ENCODE measurements at places on chromosomes 3 and 15.
A peak's percentile ranks its signal among the peaks of the same experiment; 100 is the strongest.

- DNase-seq: no peak
Measured at GRCh38 chr3:13711911-13712650, 163.2 kb downstream of the FBLN2 start.

- DNase-seq: no peak
Measured at GRCh38 chr3:177050501-177051237, 146.6 kb downstream of the TBL1XR1 start.

DNA sequence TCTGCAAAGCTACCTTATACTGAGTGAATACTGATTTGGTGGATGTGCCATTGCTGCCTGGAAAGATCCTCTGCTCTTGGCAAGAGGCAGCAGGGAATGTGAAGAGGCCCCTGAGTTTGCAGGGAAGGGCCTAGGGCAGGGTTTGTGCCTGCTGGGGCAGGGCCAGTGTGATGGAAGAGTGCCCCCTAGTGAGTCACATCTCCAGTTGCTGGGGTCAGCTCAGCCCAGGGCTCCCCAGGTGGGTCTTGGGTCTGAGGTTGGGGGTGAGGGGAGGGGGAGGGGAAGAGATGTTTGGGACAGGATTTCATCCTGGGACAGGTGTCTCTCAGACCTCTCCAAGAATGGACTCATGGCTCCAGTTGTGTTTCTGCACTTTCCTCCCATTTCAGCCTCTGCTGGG, 4.1 kb upstream of the AMOTL2 start:
- no peak for DNase-seq

DNA sequence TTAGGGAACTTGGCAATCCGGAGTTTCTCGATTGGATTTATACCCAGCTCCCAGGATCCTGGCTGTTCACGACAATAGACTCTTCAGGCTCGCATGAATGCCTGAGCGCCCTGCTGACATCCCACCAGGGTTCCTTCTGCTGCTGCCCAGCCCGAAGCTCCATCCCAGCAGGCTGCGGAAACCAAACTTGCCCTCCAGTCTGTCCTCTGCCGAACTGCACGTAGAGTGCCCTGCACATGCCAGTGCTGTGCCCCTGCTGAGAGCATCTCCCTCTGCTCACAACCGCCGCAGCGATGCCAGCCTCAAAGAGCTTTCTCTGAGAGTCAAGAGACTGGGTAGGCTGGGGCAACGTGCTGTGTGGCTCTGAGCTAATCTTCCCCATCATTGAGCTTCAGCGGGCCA, 6.9 kb downstream of the ADAMTS7 start:
- DNase-seq: no peak

DNA sequence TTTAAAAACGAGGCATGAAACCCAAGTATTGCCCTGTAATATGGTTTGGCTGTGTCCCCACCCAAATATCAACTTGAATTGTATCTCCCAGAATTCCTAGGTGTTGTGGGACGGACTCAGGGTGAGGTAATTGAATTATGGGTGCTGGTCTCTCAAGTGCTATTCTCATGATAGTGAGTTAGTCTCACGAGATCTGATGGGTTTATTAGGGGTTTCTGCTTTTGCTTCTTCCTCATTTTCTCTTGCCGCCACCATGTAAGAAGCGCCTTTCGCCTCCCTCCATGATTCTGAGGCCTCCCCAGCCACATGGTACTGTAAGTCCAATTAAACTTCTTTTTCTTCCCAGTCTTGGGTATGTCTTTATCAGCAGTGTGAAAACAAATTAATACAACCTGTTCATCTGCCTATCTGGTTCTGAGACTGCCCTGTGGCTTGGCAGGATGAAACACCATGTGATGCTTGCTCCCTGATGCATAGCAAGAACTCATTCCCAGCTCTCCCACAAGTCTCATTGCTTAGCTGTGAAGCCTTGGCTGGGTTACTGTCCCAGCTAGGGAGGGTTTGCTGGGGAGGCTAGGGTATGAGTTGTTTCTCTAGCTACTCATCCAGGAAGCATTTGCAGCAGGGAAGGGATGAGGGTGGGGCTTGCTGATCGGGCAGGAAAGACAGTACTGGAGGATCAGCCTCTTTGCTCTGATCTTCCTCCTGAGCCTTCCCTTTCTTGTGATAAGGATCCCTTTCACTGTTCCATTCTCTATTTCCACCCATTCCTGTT, 3.7 kb upstream of the SQOR start:
- DNase-seq: peak; percentile 95

GRCh38 chr3:185696039-185696438, 109.9 kb downstream of the SENP2 start:
- DNase-seq: no peak

DNA sequence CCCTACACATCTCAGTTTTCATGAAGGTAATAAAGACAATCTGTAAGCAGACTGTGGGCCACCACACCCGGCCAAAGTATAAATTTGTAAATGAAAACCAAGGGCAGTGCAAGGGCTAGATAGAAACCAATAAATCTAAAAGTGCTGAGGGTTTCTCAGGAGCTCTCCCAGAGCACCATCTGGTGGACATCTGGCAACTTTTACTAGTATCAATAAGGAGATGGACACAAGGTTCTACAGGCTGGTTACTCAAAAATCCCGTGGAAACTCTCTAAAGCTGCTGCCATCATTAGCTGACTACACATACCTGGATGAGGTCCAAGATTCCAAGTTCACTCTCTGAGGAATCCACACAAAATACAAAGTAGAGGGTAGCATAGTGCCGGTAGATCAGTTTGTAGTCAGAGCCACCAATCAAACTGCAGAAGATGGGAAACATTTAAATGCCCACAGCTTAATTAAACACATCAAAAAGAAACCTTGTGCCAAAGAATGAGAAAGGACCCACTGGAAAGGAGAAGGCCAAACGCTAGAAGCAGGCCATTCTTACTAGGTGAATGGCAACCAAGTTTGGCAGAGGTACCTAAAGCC, 5.5 kb downstream of the AP3S2 start:
- peak; percentile 72 for DNase-seq

DNA sequence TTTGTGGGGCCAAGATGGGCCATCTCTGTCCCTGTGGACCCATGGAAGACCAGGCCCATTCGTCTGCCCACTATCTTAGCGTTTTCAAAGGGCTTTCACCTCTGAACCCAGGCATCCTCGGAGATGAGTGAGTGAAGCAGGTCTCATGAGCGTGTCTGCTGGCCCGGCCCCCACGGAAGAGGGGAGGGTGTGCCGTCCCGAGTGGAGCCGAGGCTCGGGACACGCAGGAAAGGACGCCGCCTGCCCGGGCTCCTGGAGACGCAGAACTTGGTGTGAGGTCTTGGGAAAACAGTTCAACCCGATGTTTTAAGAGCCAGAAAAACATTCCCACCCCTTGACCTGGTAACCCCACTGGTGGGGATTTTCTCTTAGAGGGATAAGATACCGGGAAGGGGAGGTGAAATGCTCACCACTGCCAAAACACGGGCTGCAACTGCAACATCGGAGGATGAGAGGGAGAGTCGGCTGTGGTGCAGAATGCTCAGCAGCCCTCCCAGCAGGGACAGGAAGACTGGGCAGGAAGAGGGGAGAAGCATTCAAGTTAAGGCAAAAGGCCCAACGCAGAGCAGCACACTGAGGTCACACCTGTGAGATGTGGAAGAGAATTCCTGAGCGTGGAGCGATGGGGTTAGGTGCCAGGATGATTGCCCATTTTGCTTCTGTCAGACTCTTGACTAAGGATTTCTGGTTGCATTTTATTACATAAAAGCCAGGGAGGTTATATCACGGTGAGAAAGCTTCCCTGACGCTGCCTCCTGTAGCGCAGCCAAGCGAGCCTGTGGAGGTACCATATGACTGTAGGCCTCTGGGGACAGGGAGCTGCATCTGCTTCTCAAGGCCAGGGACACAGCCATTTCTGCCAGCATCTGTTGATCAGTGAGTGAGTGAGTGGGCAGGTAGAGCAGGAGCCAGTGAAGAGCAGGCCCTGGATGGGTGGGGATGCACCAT, 14.1 kb upstream of the STAB1 start:
- no peak for DNase-seq

DNA sequence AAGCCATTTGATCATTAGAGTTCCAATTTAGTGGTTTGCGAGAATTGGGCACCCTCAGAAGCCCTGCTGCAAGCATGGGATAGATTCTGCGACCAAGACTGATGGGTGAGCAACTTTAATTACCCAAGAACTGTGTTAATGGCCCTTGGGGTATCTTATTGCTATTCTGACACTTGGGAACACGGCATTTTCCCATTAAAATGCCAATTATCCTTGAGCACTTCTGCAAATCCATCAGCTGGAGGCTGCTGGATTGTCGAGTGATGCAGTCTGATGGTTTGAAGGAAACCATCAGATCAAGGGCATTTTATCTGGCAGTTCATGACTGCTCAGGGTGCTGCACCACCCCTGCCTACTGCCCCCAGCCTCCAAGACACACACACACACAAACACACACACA, 183.6 kb upstream of the PROK2 start:
- DNase-seq: no peak

DNA sequence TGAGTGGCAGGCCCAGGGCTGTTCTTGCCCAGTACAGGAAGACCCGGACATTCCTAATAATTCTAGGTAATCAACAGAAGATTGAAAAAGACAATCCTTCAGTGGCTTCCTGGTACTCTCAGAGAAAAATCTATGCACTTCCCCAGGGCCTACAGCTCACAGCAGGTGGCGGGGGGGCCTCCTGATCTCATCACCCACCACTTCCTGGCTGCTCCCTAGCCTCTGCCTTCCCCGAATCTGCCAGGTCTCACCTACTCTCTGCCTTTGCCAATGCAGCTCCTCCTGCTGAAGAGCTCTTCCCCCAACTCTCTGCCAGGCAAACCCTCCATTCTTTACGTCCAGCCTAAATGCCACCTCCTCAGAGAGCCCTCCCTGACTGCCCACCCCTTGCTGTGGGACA, 37.5 kb downstream of the EHD4 start:
- no peak for DNase-seq

GRCh38 chr15:79179108-79179561, 88.6 kb upstream of the RASGRF1 start:
- DNase-seq: no peak

GRCh38 chr15:78841376-78841706, 30.1 kb upstream of the ADAMTS7 start:
- DNase-seq: no peak

DNA sequence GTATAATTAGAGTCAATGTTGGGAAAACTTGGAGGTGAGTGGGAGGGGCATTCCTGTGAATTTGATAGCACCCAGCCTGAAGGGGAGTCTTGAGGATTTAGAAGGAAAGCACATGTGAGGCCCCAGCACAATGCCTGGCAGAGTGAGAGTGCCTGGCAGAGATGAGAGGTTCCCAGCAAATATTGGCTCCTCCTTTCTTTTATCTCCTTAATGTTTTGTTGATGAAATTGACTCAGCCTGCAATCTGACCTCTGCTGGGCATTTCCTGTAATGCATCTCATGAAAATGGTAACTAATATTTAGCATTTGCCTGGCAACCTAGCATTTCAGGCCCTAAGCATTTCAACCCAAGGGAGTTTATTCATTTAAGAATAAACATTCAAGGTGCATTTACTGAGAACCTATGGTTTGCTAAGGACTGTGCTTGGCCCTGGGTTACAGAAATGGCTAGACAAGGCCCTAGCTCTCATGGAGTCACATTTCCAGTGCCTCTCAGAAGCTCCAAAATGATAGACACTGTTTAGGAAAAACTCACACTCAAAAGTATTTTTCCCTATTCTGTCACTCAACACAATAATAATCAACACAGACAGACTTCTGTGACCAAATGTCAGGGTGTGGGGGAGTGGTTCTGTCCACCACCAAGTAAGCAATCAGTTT, 19.0 kb downstream of the PDHB start:
- no peak for DNase-seq

DNA sequence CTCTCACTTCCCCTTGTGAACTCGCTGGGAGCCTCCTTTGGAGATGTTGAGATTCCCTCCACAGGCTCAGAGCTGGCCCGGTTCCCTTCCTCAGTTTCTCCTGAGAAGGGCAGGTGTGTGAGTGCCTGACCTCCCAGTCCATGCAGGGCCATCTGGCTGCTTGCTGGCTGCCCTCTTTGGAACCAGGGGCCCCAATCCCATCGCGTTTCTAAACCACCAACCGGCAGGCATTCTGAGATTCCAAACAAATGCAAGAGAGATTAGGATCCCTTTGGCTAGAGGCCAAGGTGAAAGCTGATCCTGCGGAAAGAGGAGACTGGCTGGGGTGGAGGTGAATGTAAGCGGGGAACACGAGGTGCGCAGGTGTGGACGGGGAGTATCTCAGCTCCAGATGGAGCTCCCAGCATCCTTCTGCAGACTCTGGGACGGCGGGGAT, 2.9 kb upstream of the PRRT3 start:
- DNase-seq: no peak

DNA sequence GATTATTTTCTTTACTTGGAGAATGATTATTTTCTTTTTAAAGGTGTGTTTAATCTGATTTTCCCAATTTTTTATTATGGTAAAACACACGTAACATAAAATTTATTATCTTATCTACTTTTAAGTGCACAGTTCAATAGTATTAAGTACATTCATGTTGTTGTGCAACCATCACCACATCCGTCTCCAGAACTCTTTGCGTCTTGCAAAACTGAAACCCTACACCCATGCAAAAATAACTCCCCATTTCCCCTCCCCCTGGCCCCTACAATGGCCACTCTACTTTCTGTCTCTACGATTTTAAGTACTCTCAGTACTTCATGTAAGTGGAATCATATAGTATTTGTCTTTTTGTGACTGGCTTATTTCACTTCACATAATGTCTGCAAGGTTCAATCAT, 230.7 kb downstream of the SATB1 start:
- DNase-seq: no peak

- no peak for DNase-seq
Measured at GRCh38 chr3:46214751-46215352, 6.7 kb upstream of the CCR1 start.

DNA sequence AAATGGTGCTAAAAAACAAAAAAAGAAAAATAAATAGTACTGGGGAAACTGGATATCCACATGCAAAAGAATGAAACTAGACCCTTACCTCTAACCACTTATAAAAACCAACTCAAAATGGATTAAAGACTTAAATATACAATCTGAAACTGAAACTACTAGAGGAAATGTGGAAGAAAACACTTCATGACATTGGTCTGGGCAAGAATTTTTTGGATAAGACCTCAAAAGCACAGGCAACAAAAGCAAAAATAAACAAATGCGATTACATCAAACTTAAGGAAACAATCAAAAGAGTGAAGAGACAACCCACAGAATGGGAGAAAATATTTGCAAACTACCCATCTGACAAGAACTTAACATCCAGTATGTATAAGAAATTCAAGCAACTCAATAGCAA, 6.4 kb downstream of the IFT57 start:
- DNase-seq: no peak

DNA sequence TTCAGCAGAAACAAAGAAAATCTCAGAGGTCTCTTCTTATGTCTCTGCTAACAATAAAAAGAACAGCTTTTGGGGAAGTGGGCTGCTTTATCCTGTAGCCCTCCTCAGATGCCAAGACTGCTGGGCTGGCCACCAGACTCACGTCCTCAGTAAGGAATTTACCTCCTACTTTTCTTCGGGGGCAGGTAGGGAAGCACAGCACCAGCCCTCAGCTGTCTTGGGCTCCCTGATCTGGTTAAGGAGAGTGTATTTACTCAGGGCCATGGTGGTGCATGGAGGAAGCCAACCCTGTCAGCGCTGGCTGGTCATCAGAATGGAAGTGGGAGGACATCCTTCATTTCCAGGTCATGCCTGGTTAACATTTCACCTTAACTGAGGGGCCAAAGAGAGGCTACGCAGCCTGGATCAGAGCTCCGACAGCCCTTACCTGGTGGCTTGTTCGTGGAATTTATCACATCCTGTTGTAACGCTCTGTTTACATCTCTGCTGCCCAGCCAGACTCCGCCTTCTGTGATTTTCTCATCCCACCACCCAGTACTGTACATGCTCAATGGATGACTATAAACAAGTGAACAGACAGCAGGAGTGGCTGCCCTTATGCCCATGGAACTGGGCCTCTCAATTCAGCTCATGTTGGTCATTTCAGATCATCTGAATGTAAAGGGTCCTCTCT, 108.3 kb downstream of the IGF2BP2 start:
- DNase-seq: no peak

GRCh38 chr3:88267847-88268246, 118.1 kb downstream of the C3orf38 start:
- DNase-seq: no peak
